Esophagus muscularis mucosa (tissue), 4 donors: ENCODE measurements at places on chromosomes 5 and 9. TPM values are rescaled to one million over a fixed set of nuclear protein-coding genes. Genes with fewer than 3 reads are reported as not detected.

The CCL27 gene
- not detected for total RNA-seq

The FCN2 gene
- total RNA-seq = not detected

GRCh38 chr5:136615251-136616119, 250.1 kb upstream of the TRPC7 start:
- no peak for DNase-seq

- no peak for DNase-seq
Observed at GRCh38 chr9:18824095-18824666, 208.8 kb downstream of the SAXO1 start.

DNA sequence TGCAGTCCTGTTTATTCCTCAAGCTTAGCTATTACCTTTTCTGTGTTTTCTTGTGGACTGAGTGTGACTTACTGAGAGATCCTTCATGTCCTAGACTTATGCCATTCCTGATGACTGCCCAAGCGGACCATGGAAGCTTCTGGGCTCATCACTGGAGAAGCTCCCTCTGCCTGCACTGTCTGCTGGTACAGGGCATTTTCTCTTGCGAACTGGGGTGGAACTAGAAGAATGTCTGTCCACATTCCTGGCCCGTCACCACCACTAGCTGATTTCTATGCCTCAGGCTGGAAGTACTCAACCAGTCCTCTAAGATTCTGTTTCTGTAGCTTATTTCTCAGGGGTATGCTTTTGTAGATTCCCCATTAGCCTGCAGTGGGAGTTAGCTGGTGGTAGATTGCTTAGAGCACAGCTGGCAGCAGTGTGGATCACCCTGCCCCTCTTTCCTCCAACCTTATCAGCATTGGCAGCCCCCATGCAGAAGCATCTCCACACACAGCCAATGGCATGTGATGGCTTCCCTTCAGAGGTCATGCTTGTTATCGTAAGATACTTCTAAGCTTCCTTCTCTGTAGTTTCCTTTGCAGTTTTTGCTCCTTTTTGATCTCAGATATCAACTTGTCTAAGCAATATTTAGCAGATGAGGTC, 12.4 kb downstream of the SLC36A1 start:
- no peak for DNase-seq

- peak; percentile 42 for DNase-seq
Observed at GRCh38 chr9:112119225-112120029, 55.7 kb downstream of the SUSD1 start.

DNA sequence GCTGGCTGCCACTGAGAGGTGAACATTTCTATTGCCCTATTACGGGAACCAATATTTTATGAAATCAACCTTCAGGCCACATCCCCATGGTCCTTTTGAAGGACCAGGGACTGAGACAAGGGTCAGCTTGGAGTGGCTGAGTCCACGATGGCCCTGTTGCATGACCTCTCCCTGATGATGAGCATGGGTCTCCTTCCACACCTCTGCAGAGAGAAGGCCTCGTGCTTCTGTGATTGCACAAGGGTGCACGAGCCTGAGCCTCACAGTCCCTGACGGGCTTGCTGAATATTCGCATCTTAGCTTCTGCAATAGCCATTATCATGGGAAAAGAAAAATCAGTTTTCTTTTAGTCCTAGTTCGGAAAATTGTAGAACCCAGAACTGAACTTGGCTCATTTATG, 255.0 kb upstream of the IRX2 start:
- no peak for DNase-seq

GRCh38 chr9:121278477-121279261, 10.7 kb downstream of the GSN start:
- DNase-seq = no peak

DNA sequence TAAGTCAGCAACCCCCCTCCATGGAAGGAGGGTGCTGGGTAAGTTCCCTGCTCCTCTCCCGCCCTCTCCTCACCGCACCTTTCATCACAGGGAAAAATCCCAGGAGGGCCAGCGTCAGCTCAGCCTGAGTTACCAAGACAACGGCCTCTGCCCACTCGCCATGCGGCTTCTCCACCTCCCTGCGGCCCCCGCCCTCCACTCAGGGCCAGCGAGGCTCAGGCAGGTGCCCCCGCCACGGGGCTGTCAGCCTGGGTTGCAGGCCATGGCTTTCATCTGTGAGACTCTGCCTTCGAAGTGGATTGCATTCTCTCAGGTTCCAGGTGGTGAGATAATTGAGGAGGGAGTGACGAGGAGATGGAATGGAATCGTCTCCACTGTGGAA, 27.2 kb upstream of the LAMC3 start:
- no peak for DNase-seq

DNA sequence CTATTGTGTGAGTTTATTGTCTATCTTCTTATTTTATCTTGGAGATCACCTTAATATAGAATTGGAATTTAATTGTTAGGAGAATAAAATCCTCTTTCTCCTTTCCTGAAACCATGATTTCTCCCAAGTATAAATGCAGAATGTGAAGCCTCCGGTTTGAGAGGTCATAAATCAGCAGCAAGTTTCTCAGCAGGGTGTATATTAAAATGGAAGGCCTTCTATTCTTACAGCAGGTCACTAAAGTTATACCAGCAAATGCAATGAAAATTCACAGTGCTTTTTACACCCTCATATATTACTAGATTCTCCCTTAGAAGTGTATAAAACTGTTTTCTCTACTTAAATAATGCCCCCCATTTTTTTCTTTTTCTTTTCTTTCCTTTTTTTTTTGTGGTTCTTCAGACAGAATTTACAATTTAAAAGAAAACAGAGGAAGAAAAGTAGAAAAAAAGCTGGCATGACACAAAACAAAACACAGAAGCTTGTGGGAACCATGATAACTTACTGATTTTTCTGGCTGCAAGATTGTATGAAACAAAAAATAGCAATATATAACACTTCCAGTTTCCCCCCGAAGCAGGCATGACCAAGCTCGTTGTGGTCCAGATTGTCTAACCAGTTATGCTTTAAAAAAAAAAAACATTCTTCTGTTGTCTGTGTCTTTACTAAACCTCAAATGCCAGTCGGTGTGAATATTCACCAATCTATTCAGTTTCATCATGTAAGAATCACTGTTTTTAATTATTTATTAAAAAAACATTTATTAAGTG, 211.2 kb downstream of the RAB3C start:
- DNase-seq = no peak

DNA sequence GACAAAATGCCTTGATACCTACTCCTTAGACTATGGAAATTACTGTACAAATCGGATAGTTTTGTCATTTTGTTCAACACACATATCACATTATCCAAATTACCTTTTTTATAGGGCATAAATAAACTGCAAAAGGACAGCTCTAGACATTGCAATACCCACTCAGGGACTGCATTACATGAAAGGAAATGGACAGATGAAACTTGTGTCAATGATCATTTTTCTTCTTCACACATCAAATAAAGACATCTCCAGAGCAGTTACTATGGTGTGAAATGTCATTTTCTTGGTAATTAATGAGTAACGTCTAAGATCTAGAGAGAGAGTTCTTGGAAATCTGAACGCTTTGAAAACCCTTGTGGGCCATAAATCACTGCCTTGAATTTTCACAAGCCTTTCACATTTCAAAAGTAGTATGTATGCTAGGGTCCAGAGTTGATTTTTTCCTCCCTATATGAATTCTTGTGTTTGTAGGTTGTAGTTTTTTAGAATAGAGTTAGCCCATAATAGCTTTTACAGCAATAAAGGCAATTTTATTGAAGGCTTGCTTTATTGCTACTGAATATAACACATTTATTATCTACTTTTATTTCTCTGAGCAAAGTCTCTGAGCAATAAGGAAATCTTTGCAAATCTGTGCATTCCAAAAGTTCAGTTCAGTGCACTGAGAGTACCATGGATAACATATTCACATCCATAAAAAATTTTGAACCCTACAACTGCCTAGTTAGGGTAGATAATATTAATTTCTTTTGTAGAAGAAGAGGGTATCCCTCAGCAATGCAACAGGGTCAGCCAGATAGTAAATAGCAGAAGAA, 358.0 kb upstream of the PCSK5 start:
- DNase-seq = no peak

The AMBP gene
- total RNA-seq = not detected

The CDH12 gene
- not detected for total RNA-seq

DNA sequence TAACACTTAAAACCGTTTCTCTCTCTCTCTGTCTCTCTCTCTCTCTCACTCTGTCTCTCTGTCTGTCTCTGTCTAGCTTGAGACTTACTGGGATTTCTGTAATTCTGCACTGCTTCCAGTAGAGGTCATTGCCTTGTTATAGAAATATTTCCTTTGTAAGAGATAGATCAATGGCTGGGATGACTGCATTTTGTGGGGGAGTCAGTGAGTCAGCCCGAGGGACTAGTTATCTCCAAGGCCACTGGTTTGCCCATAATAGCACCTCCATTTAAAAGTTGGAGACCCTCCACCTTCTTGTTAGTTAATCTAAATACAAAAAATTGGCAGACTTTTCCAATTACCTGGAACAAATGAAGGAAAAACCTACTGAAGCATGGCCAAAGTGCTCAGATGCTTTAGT, 547.2 kb downstream of the LRRC70 start:
- no peak for DNase-seq

The PIP5KL1 gene
- total RNA-seq = 2.3 TPM

DNA sequence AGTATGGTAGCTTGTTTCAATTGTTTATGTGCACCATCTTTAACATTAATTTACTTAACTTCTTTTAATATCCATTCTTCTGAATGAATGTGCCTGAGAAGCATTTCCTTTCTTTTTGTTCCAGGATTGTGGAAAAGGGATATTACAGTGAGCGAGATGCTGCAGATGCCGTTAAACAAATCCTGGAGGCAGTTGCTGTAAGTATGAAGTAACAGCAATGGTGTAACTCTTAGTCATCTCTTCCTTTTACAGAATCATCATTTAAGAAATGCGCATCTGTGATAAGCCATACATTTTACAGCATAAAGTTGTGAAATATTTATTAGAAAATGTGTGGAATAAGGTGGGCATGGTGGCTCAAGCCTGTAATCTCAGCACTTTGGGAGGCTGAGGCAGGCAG, 117.7 kb downstream of the STARD4 start:
- no peak for DNase-seq

- DNase-seq = peak; percentile 24
Observed at GRCh38 chr9:18795947-18796671, 236.9 kb downstream of the SAXO1 start.

DNA sequence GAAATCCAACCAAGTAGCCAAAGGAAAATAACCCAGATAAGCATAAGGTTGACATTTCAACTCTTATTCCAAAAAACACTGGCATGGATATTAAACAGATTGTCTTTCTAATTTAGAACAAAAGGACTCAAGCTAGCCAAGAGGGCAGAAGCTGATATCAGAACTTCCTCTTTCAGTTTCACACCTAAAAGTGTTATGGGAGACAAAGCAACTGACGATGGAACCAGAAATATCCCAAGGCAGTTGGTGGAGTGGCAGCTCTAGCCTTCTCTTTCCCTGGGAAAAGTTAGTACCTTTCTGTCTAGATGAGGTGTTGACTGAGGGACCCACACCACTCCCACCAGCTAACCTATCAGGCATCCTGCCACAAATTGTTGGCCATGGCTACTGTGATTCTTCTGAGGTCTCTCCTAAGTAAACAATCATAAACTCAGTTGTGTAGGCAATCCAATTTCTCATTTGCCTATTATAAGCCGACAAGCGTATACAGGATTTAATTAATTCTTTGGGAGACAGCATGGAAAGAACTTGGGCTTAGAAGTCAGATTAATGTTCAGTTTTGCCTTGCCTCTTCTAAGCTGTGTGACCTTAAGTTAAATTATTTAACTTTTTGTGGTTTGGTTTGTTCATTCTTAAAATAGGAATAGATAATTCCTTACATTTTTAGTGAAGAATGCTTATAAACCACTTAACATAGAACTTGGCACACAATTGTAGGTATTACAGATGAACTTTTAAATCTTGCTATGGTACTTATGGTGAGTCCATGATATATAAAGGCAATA, 110.9 kb upstream of the ADAMTSL1 start:
- DNase-seq = no peak

The ANKRD31 gene
- 0.11 TPM for total RNA-seq

- DNase-seq = no peak
Observed at GRCh38 chr9:115413304-115413703, 295.3 kb upstream of the TNC start.

GRCh38 chr9:130220352-130220751, 45.2 kb upstream of the HMCN2 start:
- DNase-seq = no peak

The ADGRD2 gene
- not detected for total RNA-seq

DNA sequence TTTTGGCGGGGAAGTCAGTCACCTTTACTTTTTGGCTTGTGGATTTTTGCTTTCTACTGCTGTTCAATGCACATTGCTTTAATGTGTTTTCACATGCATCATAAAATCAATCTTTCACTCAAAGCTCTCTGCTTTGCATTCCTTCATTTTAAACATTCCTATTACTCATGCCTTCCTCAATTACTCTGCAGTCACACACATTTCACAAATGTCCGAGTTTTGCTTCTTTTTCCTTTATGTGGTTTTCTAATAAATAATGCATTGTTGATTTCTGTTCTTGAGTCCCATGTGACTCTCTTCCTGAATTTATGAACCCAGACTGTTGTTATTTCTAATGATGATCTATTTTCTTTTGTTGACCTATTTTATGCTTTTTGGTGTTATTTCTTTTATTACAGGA, 82.3 kb upstream of the EPB41L4B start:
- no peak for DNase-seq

The TSSK1B gene
- under 0.01 TPM for total RNA-seq

The PRLR gene
- total RNA-seq = 0.80 TPM

The PHF24 gene
- 0.75 TPM for total RNA-seq

The DRD1 gene
- 0.06 TPM for total RNA-seq

The DDX4 gene
- not detected for total RNA-seq

DNA sequence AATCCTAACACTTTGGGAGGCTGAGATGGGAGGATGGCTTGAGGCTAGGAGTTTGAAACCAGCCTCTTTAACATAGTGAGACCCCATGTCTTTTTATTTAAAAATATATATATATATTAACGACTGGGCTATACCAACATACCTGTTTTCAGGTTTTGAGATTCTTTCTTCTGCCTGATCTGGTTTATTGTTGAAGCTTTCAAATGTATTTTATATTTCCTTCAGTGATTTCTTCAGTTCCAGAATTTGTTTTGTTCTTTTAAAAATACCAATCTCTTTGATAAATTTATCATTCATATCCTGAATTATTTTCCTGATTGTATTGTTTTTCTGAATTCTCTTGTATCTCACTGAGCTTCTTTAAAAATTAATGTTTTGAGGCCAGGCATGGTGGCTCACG, 31.2 kb downstream of the OGN start:
- no peak for DNase-seq
